ENCODE measurements at places on chromosomes 13 and 19.

GRCh38 chr13:41941174-41941573 lies 19.7 kb downstream of the VWA8 start:
- DNase-seq = no peak

DNA sequence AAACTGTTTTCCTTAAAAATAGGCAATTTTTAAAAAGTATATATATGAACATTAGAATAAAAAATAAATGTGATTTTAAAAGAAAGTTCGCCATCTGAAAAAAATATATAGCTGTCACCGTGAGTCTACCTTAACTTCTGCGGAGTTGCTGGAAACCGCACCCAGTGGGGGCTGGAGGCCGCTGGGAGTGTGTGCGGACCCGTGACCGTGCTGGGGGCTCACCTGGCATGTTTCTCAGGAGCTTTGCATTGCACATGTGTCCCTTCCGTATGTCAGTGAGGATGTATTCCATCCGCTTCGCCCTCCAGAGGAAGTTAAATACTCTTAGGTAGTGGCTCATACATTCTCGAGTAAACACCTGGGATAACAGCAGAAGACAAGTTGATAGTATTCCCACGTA lies 71.7 kb downstream of the TUBGCP3 start:
- DNase-seq = no peak

DNA sequence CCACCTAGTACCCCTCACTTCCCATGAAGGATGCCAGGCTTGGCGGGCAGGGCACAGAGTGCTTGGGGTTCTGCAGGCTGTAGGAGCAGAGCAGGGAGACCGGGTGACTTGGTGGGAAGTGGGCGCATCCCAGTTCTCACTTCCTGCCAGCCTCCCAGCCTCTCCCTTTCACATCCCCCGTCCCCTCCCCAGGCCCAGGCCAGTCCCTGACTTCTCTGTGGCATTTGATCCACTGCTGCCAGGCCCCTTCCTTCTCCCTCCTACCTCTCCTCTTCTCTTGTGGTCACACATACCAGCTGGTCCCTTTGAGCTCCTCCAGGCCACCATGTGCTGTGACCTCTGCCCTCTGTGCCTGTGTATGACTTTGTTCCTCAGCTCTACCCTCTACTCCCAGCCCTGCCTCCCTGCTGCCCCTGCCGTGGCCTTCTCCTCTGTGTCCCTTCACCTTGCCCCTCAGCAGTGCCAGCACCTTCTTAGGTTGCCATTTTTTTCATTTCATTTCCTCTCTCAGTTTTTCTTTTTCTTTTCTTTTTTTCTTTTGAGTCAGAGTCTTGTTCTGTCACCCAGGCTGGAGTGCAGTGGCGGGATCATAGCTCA lies 19.5 kb downstream of the MYO1F start:
- DNase-seq = no peak

GRCh38 chr19:39701291-39701690 lies 3.0 kb upstream of the LGALS14 start:
- peak; percentile 77 for DNase-seq

DNA sequence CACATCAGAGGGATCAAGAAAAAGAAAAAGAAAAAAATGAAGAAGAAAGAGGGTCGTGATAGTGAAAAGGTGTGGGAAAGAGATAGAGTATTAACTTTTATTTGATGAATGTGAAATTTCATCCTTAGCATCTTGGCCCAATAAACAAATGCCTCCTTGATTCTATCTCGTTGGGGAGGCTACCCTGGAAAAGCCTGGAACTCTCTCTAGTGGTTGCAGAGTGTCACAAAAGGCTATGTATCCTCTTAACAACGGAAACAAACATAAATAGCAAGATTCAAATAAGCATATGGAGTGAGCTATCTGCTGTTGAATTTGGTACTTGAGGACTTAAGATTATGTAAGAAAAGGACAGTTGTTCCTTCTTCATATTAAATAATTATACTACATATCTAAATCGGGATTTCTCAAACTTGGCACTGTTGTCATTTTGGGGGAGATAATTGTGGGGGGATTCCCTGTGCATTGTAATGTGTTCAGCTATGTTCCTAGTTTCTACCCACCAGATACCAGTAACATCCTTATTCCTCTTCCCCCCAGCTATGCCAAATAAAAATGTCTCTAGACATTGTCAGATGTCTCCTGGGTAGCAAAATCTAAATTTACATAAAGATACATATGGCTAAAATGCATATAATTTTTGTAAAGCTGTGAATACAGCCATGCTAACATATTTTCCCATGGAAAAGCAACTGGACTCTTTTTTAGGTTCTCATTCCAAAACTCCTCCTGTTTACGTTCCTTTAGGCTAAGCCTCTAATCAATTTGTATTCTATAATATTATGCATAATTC lies 557.2 kb downstream of the DCT start:
- no peak for DNase-seq

DNA sequence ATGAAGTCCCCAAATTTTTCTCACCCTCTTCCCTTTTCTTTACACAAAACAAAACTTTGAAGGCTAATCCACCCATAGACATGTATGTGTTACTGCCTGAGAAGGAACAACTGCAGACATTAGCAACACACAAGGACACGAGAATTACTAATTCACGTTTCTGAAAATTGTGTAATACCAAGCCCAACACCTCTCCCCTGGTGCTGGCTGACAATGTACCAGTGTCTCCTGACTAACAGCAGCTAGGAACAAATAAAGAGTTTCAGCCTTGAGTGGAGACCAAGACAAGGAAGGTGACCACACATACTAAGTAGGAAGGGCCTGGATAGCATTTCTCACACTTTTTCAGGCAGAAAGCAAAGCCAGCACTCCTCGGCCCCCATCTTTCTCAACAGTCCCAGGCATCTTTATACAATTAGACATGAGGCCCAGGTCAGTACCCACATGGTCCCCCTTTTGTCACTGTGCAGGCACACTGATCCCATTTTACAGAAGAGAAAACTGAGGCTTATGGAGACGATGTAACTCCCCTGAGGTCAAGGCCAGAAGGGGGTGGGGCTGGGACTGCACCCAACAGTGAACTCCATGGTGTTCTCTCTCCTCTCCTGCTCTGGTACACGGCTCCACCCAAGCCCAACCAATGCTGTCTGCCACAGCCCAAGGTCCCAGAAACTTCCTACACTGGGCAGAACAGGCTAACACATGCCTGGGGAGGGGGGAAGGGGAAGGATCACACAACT lies 8.7 kb downstream of the BRD4 start:
- DNase-seq = no peak

GRCh38 chr19:6739883-6740588 lies 556 bp downstream of the TRIP10 start:
- DNase-seq = no peak

DNA sequence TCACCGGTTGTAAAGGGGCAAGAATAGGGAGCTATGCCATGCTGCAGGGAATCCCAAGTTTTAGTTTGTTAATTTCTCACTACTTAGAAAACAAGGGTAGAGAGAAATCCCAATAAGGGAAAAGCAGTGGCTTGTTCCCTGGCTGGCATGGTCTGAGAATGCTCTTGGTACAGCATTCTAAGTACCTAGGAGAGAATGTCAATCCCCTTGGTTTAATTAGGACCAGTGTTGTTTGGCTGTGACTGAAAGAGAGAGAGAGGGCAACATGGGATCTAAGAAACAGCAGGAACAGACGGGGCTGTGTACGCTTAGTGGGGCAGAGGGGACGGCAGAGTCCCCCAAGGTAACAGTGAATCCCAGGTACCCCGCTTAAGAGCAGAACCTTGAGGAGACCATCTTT lies 228.8 kb downstream of the PCDH9 start:
- no peak for DNase-seq

DNA sequence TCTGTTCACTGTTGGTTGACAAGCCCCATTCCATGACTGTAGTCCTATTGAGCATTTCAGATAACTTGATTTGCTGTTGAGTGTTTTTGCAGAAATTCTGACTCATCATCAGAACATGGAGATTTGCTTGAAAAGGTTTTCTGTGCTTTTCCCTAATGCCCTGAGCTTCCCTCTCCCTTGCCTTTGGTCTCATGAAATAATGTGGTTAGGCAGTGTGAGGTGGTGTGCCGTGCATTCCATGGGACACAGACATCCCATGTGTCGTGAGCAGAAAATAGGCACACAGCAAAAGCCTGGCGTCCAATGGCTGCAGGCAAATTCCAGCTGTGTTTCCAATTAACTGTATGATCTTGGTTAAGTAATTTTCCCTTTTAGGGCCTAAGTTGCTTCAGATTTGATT lies 197.4 kb downstream of the DLEU7 start:
- DNase-seq = no peak

GRCh38 chr13:58960888-58961287 lies 1202.8 kb downstream of the DIAPH3 start:
- no peak for DNase-seq

GRCh38 chr19:33287438-33287837 lies 14.9 kb downstream of the CEBPA start:
- no peak for DNase-seq

DNA sequence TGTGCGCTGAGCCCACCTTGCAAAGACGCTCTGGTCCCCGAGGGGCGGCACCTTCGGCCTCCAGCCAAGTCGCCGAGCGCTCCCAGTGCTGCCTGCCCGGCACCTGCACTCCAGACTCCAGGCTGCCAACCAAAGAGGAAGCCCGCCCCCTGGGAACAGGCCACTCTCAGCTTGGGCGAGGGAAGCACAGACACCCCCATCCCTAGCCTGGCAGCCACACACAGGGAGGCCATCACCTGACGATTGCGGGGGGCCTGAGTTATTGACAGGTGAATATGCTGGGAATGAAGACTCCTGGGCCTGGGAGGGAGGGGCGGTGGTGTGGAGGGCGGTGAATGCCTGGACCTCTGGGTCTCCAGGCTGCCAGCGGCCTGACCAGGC lies 10.3 kb upstream of the ZNF492 start:
- DNase-seq = no peak

- no peak for DNase-seq
Measured at GRCh38 chr13:95201814-95202651, 99.2 kb downstream of the ABCC4 start.

- no peak for DNase-seq
Measured at GRCh38 chr19:2221250-2221831, 14.8 kb downstream of the PLEKHJ1 start.

DNA sequence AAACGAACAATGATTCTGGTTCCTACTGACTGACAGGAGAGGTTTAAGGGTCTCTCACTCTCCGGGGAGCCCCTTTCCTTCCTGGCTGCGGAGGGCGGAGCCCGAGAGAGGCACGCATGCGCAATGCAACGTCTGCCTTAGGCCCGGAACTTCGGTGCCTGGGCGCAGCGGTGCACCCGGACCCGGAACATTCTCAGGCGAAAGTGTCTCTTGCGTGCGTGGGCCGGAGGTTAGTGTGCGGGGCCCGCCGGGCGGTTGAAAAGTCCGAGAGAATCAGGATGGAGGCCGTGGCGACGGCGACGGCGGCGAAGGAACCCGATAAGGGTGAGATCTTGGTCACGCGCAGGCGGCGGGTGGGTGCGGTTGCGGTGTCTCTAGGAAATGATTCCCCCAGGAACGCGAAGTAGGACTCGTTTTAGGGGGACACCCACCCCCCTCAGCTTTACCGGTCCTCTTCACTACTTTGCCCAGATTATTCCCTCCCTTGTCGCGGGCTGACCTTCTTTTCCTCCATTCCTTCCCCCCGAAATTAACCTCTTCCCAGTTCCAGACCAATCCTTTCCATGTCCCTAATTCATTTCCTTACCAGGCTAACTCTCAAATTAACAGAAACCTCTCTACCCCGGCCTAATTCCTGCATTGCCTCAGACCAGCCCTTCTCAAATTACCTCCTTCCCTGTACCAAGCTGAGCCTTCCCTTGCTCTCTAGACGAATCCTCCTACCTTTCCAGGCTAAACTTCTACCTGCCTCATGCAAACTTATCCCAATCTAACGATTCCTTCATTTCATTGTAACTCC lies at the start of gene CCDC97:
TSS of gene CCDC97 (plus strand) at position 140 of the 799 bp plus-strand sequence. CDS start at position 279, 139 bp downstream.
- DNase-seq = peak; percentile 68

DNA sequence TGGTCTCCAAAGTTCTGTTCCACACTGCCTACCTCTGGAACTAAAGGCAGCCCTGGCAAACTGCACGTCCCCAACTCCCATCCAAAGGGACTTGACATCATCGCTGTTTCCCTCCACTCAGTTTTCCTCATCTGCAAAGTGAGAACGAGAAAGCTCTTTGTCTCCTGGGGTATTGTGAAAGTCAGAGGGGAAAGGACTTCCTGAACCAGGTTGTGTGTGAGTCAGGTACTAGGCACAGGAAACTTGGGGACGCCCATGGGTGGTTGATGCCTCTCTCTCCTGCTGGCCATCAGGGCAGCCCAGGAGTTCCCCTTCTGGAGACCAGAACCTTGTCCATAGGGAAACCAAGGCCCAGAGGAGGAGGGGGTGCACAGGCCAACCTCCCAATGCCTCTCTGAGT lies 4.7 kb downstream of the CRLF1 start:
- DNase-seq = no peak

GRCh38 chr19:15038294-15038693 lies 11.0 kb upstream of the CASP14 start:
- no peak for DNase-seq

DNA sequence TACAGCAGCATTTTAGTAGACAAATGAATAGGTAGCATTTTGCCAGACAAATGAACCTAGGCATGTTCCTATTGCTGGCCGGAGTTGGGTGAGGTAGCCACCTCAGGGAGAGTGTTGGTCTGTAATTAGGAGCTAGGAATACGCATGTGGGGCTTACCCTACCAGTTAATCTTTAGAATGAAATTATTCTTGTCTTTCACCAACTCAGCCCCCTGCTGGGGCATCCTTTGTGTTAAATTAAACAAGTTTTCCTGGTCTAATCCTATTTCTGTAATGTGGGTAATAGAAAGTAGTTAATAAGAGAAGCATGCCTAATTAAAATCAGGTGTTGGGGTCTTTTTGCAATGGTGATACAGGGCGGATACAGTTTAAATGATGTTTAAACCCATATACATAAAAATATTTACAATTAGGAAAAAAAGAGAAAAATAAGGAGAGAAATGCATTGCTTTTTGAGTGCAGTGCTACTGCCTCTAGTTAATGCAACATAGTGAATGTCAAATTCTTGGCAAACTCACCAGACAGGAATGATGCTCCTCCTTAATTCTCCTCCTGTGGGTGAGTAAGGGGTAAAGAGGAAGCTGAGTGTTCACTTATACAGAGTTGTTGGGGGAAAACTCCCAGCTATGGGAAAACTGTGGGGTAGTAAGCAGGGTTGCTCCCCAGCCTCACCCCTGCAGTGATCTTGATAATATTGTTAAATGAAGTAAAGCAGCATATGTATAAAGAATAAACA lies 276.4 kb upstream of the EDNRB start:
- no peak for DNase-seq

DNA sequence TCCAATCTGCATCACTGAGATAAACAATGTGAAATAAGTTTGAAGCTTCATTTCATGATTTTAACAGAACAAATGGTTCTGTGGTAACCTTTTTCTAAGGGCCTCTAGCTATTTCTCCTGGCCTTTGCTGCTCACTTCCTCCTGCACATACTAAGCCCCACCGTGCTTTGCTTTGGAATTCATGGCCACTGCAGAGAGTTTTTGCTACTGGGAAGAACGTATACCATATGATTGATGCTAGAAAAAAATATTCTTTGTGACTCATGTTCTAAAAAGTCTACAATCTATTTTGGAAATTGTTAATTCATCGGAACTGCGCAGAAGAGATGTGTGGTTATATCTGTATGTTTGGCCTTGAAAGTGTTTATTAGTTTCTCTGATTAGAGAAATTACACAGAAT lies 747.3 kb downstream of the PCDH9 start:
- no peak for DNase-seq
